ENCODE measurements at places on chromosomes 3 and 15.

DNA sequence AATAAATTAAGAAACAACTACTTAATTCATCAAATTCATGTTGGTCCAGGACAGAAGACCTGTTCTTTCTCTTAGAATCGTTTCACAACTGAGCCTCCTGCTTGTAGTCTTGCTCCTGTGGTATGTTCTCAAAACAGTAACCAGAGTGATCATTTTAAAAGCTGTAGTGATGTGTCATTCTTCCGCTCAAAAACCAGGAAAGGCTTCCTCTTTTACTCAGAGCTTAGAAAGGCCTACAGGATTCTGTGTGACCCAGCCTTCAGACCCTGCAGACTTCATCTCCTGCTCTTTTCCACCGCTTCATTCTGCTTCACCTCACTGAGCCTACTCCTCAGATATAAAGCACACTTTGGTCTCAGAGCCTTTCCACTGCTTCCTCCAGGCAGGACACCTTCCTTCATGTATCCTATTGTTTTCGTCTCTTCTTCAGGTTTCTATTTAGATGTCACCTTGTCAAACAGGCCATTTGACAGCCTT is 22.7 kb downstream of the ST6GAL1 start:
- no peak for DNase-seq

DNA sequence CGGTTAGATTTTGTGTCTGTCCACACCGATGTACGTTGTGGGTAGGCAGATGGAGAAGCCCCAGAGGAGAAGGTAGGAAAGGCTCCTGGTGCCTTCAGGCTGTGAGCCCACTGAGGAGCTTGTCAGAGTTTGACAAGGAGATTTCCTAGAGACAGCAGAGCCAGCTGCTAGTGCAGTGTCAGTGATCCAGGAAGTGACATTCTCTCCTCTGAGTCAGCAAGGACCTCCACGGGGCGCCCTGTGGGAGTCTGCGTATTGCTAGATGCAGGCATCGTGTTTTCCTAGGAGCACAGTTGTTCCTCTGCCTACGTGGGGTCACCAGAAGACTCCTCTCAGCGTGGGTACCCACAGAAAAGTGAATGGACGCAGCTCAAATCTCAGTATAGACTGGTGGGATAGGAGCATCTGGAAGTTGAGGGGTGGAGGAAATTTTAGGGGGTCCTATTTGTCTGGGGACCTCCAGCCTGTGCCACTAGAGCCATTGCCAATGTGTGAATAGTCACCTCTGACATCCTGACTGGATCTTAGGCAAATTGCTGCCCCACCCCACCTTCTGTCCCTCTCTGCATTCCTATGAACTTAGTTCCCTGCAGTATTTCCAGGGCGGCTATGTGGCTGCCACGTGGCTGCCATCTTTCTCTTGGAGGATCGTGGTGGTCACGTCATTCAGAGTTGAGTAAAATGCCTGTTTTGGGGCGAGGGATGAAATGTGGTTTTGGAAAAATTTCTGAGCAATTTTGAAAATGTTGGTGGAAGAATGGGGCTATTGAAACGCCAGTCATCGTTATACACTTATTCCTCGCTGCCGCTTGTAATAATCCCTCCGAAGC is 84.8 kb upstream of the KLHL25 start:
- no peak for DNase-seq

DNA sequence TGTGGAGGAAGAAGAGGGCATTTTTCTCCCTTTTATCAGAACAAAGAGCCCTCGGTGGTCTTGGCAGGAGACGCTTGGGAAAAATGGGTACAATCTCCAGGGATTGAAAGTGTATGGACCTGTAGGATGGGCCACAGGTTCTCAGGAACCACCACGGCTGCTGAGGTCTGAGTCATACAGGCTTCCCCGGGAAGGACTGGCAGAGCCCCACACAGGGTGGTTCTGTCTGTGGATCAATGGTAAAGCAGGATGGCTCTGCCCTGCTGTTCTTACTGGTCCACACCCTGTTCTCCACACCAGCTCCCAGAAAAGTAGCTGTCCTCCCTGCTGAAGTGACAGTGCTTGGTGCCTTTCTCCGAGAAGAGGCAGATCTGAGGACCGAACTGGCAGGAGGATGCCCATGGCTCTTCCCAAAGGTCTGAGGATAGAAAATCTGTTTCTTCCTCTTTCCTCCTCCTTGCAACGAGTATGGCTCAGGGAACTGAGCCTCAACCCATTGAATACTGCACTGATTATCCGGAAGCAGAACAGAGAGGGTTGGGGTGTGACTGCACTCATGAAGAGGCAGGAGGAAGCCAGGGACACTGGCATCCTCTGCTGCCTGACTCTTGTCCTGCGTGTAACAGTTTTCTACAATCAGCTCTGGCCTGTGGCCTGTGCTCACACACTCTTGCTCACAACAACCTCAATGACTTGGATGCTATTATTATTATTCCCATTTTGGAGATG is 39.0 kb downstream of the KIF9 start:
- no peak for DNase-seq

GRCh38 chr3:39668420-39668819 is 141.0 kb upstream of the MYRIP start:
- DNase-seq = peak; percentile 49

- DNase-seq = no peak
Measured at GRCh38 chr3:123289391-123290106, 87.8 kb downstream of the SEC22A start.

DNA sequence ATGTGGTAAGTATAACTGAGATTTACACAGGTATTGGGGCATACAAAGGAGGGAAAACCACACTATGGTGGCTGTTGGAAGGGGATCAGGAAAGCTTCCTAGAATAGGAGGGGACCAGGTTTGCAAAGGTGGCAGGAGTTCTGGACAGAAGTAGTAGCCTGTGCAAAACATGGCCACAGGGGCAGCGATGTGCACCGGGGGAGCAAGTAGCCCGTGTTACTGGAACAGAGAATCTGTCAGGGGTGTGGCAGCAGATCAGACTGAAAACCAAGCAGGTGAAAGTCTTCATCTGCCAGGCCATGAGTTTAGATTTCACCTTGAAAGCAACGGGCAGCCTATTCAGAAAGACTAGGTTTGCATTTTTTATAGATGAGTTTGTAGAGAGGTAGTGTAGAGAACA is 182.3 kb upstream of the LPP start:
- DNase-seq = no peak

- DNase-seq = no peak
Measured at GRCh38 chr3:72633121-72633520, 215.1 kb downstream of the SHQ1 start.

GRCh38 chr3:146250449-146251382 is at the start of gene PLSCR4:
PLSCR4 (minus strand) TSS chr3:146251105; CDS start chr3:146222071, 29,034 bp downstream.
- peak; percentile 45 for DNase-seq

DNA sequence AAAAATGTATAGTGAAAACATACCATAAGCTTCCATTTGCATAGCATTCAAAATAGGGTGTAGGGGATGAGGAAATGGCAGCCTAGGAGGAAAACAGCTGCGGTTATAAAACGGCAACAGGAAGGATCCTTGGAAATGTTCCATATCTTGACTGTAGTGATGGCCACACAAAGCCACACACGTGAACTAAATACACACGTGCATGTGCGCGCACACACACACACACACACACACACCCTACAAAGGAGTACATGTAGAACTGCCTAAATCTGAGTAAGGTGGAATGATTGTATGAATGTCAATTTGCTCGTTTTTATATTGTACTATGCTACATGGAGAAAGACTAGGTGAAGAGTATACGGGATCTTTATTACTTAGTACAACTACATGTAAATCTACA is 3.9 kb upstream of the IREB2 start:
- DNase-seq = no peak

- no peak for DNase-seq
Measured at GRCh38 chr3:13887495-13888300, 7.8 kb upstream of the WNT7A start.

DNA sequence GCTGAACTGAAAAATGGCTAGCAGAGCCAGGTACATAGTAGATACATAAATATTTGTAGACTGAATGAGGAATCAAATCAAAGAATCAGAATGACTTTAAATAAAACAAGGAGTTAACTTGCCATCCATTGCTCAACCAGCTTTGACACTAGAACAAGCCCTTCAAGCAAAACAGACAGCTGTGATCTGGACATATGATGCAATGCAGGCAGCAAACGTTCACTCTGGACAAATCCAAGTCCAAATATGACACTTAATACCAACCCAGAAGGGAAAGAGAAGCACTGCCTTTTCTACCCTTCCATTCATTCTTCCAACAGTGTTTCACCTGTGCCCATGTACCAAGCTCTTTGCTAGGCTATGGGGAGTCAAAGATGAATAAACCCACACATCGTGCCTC is 4.5 kb downstream of the THRB start:
- no peak for DNase-seq

DNA sequence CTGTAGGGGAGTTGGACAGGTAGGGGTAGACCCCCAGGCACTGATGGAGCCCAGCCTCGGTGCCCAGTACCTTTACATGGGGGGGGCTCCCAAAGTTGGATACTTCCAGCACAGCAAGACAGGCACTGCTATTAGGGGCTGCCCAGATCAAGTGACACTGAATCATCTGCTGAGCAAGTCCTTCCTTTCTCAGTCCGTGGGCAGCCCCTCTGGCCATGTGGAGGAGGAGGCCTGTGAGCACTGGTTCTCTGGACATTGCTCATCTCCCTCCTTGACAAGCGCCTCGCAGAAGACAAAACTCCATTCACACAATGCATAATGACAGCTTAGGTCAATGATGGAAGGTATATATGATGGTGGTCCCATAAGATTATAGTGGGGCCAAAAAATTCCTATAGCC is 35.7 kb downstream of the EEFSEC start:
- no peak for DNase-seq

GRCh38 chr3:98901119-98901391 is 440 bp downstream of the DCBLD2 start:
- no peak for DNase-seq

GRCh38 chr3:161220850-161221753 is at the start of gene NMD3:
NMD3 (plus strand) TSS chr3:161221311; CDS start chr3:161222014, 703 bp downstream.
- peak; percentile 95 for DNase-seq

DNA sequence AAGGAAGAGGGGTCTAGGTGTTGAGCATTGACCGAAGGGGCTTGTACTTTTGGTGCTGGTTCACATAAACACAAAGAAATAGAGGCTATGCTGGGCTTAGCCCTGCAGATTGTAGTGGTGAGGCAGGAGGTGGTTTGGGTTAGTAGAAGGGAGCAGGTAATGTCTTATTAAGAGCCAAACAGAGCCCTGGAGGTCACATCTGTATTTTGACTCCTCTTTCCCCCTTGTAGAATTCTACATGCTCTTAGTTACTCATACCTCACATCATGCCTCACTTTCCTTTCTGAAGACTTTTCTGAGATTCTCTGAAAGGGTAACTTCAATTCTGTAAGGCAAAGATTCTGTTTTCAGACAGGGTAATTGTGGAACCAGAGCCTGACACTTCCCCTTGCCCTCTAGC is 16.1 kb upstream of the ZNF80 start:
- no peak for DNase-seq

- DNase-seq = no peak
Measured at GRCh38 chr15:66023311-66023972, 154.2 kb downstream of the RAB11A start.

- no peak for DNase-seq
Measured at GRCh38 chr3:46091741-46092701, 64.7 kb upstream of the XCR1 start.
